Memory B cell (primary cell): ENCODE measurements at places on chromosomes 16 and 17.

DNA sequence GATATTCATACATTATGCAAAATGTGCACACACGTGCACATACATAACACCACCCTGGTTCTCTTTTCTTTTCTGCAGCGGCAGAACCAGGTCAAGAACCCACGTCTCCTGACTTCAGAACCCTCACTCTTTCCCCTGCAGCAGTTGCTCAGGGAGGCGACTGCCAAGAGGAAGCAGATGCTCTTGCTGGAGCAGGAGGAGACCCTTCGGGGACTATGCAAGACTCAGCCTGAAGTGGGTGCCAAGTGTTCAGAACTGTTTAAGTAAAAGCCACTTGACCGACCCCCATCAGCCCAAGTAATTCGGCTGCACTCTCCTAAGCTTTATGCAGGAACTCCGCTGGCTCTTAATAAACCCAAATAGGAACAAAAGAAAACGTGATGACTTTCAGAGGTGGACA lies 193.8 kb downstream of the SLC39A11 start:
- no peak for DNase-seq

- no peak for DNase-seq
Measured at GRCh38 chr17:18877104-18877645, 19.2 kb downstream of the PRPSAP2 start.

DNA sequence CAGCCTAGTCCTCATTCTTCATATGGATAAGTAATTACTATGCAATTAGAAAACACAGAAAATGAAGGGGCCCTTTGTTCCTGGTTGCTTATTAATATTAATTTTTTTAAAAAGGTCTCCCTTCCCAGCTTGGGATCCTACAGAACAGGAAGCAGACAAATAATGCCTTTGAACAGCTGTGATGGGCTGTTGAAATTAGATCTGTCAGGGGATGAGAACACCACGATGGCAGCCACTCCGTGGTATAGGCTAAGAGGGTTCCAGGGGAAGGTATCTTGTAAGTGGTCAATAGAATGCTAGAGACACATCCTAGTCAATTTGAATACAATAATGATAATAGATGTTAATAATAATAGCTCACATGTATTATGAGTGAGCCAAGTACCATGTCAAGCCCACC lies 83.1 kb downstream of the CCDC182 start:
- no peak for DNase-seq

DNA sequence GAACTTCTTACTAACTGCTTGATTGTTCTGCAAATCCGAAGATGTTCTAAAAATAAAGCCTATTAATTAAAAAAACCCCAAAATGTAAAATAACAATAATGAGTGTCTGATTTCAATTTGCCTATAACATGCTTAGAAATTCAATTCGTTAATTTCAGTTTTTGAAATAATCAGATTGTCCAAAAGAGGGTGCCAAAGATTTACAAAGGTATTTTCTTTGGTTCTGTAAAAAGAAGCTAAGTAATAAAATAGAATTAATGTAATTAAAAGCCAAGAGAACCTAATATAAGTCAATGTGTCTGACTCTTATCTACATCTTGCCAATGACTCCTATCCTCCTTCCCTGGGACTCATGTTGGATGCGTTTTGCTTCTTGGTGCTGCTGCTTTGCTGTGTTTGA lies 75.0 kb upstream of the CPHXL start:
- DNase-seq: no peak

GRCh38 chr17:39200957-39201510 lies 951 bp downstream of the RPL19 start:
- DNase-seq: no peak

DNA sequence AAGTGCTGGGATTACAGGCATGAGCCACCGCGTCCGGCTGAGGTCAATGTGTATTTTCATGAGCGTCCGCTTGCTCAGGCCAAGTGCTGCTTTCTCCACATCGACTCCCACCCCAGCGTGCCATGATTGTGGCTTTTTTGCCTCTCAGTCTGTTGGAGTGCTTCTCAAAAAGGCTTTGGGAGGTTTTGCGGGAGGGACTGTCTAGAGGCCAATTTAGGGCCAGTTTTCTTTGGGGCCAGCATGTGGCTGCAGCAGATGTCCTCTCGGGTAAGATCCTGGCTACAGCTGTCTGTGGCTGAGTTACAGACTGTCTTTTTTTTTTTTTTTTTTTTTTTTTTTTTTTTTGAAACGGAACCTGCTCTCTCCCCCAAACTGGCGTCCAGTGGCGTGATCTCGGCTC lies 6.5 kb downstream of the C16orf90 start:
- DNase-seq: no peak

- no peak for DNase-seq
Measured at GRCh38 chr17:74181341-74181740, 22.1 kb upstream of the RPL38 start.

DNA sequence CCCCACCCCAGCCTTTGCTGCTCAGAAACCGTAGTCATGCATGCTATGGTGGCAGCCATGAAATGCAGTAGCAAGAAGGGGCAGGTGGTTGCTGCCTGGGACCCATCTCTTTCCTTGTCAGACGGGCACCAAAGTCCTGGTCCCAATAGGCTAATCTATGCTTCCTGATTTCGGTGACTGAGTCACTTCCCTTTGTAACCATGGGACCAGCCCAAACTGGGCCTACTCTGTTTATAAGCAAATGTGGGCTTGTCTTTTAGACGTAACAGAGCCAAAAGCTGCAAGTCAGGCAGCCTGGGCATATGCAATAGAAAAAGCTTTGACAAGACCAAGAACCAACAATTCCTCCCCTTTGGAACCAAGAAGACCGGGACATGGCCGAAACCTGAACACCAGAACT lies 99.1 kb upstream of the RBBP6 start:
- DNase-seq: no peak

DNA sequence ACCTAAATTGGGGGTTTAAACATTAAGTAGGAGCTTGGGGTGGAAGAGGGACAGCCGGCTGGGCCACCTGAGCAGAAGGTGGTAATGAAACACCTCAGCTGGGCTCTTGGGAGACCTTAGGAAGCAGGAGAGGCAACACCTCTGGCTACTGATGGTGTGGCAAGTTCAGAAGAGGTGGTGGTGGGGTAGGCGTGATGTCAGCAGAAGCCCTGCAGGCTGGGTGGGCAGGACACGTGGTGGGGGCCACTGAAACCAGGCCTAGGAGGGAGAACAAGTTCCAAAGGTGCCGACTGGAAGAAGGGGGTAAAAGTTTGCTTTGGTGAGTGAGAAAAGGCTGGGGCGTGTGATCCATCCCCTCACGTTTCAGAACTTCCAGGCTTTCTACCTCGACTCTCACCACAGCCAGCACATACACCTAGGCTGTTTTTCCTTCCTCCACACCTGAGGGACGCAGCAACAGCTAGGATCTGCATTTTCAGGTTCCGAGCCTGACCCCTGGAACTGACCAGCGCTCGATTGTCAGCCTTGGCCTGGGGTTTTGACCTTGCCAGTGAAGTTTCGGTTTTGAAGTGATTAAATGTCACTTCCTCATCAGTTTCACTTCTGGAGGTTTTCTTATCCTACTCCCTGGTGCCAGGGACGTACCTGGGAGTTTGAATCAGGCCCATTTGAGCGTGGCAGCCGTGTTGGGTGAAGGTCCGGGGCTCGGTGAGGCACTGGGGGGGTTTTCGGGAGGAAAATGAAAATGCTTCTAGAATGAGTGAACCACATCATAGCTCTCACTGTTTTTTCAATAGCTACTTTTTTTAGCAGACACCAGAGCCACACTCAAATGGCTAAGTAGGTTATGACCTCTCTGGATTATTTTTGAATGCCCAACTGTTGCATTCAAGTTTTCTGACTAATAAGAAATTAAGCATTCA lies 10.0 kb downstream of the SNN start:
- no peak for DNase-seq

- DNase-seq: no peak
Measured at GRCh38 chr16:29141586-29142324, 156.9 kb downstream of the LAT start.

GRCh38 chr17:73645050-73645871 lies 1.0 kb upstream of the SDK2 start:
- peak; percentile 62 for DNase-seq

DNA sequence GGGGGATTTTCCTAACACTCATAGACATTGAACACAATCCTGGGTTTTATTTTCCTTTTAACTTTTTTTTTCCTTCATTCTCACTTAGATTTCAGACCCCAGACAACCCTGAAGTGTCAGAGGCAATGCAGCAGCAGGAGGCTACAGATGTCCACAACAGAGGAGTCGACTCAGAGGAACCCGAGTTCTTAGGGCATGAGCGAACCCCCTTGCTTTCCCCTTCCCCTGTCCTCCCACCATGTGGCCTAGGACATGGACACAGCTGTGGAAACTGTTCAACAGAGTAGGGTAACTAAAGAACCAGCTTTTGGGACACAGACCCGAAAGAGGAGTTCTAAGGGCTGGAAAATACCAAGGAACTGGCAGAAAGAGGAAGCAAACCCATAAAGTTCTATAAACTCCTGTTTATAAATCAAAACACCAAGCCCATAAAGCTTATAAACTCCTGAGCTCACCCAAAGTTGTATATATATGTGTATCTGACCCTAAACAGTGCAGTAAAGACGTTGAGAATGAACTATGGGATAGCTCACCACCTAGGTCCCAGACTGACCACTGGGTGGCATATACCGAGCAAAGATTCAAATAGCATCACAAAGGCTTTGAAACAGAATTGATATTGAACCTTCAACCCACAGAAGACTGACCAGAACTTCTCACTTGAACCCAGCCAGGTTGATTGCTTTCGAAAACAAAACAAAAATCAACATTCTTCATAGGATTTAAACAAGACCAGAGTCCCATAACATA lies 33.9 kb downstream of the CMTM4 start:
- no peak for DNase-seq

DNA sequence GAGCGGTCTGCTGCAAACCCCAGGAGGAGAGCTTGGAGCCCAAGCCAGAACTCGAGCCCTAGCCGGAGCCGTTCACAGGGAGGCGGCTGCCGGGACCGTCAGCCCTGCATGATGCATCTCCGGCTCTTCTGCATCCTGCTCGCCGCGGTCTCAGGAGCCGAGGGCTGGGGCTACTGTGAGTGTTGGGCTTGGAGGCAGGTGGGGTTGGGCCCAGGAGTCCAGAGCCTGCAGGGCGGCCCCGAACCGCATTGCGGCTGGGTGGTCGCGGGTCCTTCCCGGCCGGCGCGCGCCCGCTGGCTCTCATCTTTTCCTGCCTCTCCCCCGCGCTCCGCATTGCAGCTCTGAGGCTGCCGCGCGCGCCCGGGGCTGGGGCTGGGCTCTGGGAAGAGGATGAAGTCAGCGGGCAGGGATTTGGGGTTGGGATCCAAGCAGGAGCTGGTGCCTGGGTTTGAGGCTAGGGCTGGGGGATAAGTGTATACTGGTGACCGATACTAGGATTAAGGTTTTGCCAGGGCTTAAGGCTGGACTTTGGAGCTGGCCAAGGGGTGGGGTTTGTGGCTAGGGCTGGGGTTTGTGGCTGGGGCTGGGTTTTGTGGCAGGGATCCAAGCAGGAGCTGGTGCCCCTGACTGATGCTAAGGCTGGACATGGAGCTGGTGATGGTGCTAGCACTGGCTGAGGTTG lies 532 bp downstream of the CNTNAP1 start:
- DNase-seq: no peak

- no peak for DNase-seq
Measured at GRCh38 chr17:73025041-73025560, 67.4 kb downstream of the SLC39A11 start.

GRCh38 chr17:15145621-15146020 lies 119.5 kb downstream of the PMP22 start:
- DNase-seq: no peak

GRCh38 chr17:42744806-42745617 lies at the start of gene EZH1:
TSS of gene EZH1 (minus strand) at chr17:42745040. CDS start at chr17:42728941, 16,099 bp downstream.
- peak; percentile 93 for DNase-seq

DNA sequence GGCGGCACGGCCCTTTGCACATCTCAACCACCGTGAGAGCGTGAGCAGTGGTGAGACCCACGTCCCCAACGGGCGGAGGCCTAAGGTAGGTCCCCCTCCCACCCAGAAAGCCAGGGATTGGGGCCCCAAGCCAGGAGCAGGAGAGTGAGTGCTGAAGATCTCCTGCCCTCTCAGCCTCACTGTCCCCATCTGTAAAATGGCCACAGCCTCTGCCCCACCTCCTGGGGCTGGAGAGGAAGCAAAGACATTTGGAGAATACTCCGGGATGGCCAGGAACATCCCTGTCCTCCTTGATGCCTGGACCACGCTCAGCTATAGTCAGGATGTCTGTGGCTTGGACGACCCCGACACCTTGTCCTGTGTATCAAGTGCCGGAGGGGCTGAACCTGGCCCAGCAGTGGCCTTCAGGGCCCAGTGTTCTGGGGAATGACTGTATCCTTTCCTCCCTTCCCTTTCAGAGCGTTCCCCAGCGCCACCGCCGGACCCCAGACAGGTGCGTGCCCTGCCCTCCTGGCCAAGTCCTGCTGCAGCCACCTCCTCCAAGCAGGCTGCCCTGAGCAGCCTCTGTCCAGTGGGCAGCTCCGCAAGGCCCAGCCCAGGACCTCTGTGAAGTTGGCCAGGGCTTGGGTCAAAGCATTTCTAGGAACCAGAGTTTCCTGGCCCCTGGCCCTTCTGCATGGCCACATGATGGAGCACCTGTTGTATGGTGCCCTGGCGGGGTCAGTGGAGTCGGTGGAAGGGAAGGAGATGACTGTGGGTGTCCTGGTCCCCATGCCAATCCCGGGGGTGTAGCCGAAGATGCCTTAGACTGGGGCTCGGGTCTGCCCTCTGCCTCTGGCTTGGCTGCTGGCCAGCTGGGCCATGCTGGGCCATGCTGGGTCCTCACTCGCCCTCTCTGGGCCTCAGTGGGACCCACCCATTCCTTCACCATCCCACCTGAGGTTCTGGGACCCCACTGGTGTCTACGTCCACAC lies 38.4 kb downstream of the ADCY7 start:
- no peak for DNase-seq

DNA sequence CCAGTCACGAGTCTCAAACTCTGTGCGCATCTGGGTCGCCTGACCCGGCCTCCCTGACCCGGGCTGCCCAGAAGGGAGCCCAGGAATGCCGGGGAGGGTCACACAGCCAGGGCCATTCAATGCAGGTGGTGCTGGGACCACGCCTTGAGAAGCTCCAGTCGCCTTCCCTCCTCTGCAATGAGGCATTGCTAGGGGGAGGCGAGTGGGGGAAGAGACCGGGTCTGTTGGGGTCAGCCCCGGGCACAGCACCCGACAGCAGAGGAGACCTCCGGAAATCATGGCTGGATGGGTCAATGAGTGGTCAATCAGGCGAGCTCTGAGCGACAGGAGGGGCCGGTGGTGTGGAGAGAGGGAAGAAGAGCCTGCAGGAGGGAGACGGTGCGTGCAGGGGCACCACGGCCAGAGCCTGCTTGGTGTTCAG lies 13.3 kb downstream of the JPH3 start:
- DNase-seq: no peak

DNA sequence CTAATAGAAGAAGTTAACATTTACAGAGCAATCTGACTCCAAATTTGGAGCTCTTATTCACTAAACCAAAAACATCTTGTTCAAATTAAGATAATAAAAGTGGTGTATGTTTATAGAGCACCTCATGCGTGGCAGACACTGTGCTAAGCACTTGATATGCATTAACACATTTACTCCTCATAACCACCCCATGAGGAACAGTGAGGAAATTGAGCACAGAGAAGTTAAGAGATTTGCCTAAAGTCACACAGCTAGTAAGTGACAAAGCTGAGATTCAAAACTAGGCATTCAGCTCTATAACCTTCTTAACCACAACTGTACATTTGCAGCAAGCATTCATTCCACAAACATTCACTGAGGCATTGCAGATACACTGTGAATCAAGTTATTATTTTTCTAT lies 94.0 kb downstream of the VAT1L start:
- no peak for DNase-seq

- DNase-seq: no peak
Measured at GRCh38 chr17:73060721-73061120, 31.8 kb downstream of the SLC39A11 start.

- DNase-seq: peak; percentile 68
Measured at GRCh38 chr17:77322514-77323412, 182.0 kb downstream of the SEC14L1 start.
